Breast epithelium (tissue), 4 donors: ENCODE measurements at places on chromosomes 2 and 18. TPM values are rescaled to one million over a fixed set of nuclear protein-coding genes. Genes with fewer than 3 reads are reported as not detected.

GRCh38 chr2:239203443-239204135, 197.2 kb downstream of the HDAC4 start:
- H3K4me3 ChIP-seq, result no peak overlapping the region
- H3K36me3 ChIP-seq, result no peaks in the 10 kb centered on the region
- H3K27ac ChIP-seq, result no peak overlapping the region
- H3K27me3 ChIP-seq, result no peaks in the 10 kb centered on the region
- no peaks in the 10 kb centered on the region for H3K4me1 ChIP-seq

CD207 gene
- total RNA-seq, result 0.88 TPM

- no peaks in the 10 kb centered on the region for H3K27me3 ChIP-seq
- no peaks in the 10 kb centered on the region for H3K36me3 ChIP-seq
- H3K4me3 ChIP-seq, result no peak overlapping the region
- H3K4me1 ChIP-seq, result no peaks in the 10 kb centered on the region
- DNase-seq, result no peak
- H3K27ac ChIP-seq, result peak overlapping the region; percentile 7
Measured at GRCh38 chr2:235170536-235171521, 219.0 kb downstream of the SH3BP4 start.

DNA sequence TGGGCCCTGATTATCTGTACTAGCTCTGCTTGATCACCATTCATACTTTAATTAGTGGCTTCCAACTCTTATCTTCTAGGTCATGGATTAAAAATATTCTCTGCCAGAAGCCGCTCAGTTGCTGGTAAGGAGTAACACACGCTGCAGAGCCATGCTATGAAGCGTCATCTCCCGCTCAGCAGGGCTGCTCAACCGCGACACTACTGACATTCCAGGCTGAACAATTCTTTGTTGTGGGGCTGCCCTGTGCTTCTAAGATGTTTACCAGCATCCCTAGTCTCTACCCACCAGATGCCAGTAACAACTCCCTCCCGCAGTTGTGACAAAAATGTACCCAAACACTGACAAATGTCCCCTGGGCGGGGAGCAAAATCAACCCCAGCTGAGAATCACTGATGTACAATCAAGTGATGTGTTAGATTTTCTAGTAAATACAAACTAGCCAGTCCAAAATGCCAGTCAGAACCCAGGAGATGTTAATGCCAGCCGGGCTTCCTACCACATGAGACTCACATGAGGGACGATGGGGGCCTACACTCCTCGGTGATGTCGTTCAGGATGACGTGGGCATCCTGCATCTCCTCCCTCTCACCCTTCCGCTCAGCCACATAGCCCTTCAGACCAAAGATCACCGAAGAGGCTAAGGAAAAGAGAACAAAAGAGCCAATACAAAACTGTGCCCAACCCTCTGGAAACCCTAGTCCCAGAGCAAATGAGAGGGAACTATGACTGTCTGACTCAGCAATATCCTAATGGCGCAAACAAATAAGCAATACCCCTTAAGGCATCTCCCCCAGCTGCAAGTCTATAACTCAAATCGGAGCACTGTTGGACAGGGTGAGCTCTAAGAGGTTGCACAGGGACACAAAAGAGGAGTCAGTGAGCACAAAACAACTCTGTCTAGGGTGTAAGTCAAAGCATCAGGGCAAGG, 15.6 kb downstream of the ILKAP start:
- no peak for DNase-seq
- H3K36me3 ChIP-seq, result no peaks in the 10 kb centered on the region
- H3K27ac ChIP-seq, result no peak overlapping the region
- no peak overlapping the region for H3K4me3 ChIP-seq
- no peaks in the 10 kb centered on the region for H3K4me1 ChIP-seq
- no peaks in the 10 kb centered on the region for H3K27me3 ChIP-seq

GRCh38 chr2:194455358-194455757, 1201.7 kb upstream of the SLC39A10 start:
- H3K36me3 ChIP-seq, result no peaks in the 10 kb centered on the region
- H3K4me1 ChIP-seq, result no peaks in the 10 kb centered on the region
- H3K27ac ChIP-seq, result no peak overlapping the region
- H3K27me3 ChIP-seq, result no peaks in the 10 kb centered on the region
- no peak overlapping the region for H3K4me3 ChIP-seq

M1AP gene
- 0.29 TPM for total RNA-seq

SFXN5 gene
- total RNA-seq, result 6.7 TPM

DNA sequence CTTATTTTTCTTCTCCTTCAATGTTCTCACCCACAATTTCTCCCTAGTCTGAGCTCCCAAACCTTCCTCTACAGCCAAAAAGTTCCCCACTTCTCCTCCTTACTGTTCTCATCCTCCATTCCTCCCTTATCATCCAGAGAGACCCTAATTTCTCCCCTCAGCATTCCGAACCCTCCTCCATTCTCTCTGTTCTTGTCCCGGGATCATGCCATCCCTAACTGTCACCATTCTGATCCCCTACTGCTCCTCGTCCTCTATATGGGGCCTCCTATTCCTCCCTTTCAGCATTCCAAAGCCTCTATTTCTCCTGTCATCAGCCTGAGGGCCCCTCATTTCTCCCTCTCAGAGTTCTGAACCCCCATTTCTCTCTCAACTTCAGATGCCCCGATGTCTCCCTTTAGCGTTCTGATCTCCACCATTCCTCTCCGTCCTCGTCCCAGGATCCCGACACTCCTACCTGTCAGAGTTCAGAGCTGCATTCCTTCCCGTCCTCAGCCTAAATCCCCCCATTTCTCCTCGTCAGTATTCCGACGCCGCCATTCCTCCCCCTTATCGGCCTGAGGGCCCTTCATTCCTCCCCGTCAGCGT, 522 bp downstream of the MBD1 start:
- peaks cover 5% of the 10 kb centered on the region for H3K4me1 ChIP-seq
- peak overlapping the region; percentile 91 for H3K4me3 ChIP-seq
- H3K27me3 ChIP-seq, result no peaks in the 10 kb centered on the region

GRCh38 chr18:79568543-79569205, 110.9 kb upstream of the CTDP1 start:
- no peak overlapping the region for H3K4me3 ChIP-seq
- H3K27ac ChIP-seq, result no peak overlapping the region
- H3K27me3 ChIP-seq, result no peaks in the 10 kb centered on the region
- H3K4me1 ChIP-seq, result no peaks in the 10 kb centered on the region

DNA sequence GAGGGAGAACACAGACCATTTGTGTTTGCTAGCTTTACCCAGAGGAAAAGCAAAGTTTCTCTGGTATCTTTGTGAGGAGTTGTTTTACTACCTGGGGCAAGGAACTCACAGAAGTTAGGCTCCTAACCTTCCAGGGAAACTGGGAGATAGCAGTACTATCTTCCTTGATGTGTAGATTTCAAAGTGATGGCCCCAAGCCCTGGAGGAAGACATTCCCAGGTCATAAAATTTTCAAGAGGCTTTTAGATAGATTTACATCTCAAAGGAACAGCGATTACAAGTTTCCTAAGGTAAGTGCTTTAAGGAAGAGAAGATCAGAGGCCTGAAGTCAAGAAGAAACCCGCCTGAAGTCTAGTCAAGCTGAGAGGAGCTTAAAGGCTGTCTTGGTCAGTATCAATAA, 1187.8 kb upstream of the TMEFF2 start:
- no peaks in the 10 kb centered on the region for H3K36me3 ChIP-seq
- no peak overlapping the region for H3K27ac ChIP-seq
- no peak for DNase-seq
- no peaks in the 10 kb centered on the region for H3K27me3 ChIP-seq
- H3K4me1 ChIP-seq, result no peaks in the 10 kb centered on the region

GKN2 gene
- not detected for total RNA-seq

KIF5C gene
- 13.3 TPM for total RNA-seq

TTN gene
- 23.4 TPM for total RNA-seq

DNA sequence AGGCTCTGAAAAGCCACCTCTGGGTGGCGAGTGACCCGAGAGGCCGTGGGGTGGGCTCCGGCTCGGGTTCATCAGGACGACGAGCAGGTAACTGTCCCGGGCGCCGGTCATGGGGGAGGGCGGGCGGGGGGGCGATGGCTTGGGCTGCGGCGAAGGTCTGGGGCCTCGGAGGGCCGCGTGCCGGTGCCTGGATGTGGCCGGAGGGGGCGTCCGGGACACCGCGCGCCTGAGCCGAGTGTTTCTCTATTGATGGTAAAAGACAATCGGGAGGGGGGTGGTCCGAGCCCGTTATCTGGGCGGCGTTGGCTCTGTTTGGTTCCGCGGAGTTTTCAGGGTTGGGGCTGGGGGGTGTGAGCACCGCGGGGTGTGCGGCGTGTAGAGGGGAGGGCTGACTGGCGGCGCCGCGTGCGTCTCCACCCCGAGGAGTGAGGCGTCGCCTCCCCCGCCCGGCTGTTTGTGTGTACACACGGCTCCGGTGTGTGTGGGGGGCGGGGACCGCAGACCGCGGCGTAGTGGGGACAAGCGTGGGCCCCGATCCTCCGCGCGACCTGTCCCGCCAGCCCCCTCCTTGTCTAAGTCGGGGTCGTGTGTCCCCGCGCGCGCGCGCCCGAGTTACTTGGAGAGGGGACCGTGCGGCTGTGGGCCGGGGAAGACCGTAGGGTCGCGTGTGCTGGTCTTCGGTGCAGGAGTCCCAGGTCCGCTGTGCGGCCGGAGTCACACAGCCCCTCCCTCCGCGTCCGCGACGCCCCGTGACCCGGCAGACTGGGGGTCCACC, 1.6 kb downstream of the CTIF start:
- peaks cover 4% of the 10 kb centered on the region for H3K4me1 ChIP-seq
- H3K36me3 ChIP-seq, result no peaks in the 10 kb centered on the region
- no peaks in the 10 kb centered on the region for H3K27me3 ChIP-seq
- peak; percentile 59 for DNase-seq
- peak overlapping the region; percentile 79 for H3K4me3 ChIP-seq

DNA sequence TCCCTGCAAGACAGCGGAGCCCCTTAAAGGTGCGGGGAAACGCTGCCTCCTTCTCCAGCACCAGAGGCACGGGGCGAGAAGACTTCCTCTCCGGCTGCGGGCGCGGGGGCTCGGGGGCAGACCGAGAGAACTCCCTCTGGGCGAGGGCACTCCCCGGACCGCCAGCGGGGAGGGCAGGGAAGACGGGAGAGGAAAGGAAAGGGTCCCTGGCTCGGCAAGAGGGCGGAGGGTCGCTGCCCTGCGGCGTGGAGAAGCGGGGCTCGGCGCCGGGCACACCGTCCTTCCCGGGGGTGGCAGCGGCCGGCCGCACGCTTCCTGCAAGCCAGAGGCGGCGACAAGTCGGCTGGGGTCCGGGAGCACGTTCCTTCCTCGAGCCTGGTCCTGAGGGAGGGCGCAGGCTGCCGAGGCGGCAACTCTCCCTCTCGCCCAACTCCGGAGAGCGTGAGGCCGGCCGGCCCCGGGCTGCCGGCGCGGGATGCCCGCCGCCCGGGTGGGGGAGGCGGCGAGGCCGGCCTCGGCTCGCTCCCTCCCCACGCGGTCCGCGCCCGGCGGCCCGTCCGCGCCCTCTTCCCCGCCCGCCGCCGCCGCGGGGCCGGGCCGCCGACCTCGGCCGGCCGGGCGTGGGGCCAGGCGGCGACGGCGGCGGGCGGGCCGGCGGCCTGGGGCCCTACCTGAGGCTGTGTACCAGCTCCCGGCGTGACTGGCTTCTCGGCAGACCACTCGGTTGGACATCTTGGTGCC, 1.1 kb downstream of the MEMO1 start:
- no peak for DNase-seq
- no peaks in the 10 kb centered on the region for H3K27me3 ChIP-seq
- H3K36me3 ChIP-seq, result no peaks in the 10 kb centered on the region
- peaks cover 4% of the 10 kb centered on the region for H3K4me1 ChIP-seq

SMAD4 gene
- total RNA-seq, result 155 TPM

GRCh38 chr18:51137026-51137729, 60.3 kb downstream of the MEX3C start:
- H3K27me3 ChIP-seq, result no peaks in the 10 kb centered on the region
- no peaks in the 10 kb centered on the region for H3K36me3 ChIP-seq
- no peak overlapping the region for H3K4me3 ChIP-seq

GRCh38 chr2:134689315-134689714, 29.5 kb downstream of the TMEM163 start:
- DNase-seq, result no peak
- H3K27me3 ChIP-seq, result no peaks in the 10 kb centered on the region
- no peak overlapping the region for H3K4me3 ChIP-seq
- no peaks in the 10 kb centered on the region for H3K36me3 ChIP-seq

GRCh38 chr2:120880381-120880780, 144.7 kb downstream of the GLI2 start:
- no peak overlapping the region for H3K27ac ChIP-seq
- no peaks in the 10 kb centered on the region for H3K4me1 ChIP-seq
- no peaks in the 10 kb centered on the region for H3K36me3 ChIP-seq
- DNase-seq, result no peak
